ENCODE measurements at places on chromosomes 7 and 10.

DNA sequence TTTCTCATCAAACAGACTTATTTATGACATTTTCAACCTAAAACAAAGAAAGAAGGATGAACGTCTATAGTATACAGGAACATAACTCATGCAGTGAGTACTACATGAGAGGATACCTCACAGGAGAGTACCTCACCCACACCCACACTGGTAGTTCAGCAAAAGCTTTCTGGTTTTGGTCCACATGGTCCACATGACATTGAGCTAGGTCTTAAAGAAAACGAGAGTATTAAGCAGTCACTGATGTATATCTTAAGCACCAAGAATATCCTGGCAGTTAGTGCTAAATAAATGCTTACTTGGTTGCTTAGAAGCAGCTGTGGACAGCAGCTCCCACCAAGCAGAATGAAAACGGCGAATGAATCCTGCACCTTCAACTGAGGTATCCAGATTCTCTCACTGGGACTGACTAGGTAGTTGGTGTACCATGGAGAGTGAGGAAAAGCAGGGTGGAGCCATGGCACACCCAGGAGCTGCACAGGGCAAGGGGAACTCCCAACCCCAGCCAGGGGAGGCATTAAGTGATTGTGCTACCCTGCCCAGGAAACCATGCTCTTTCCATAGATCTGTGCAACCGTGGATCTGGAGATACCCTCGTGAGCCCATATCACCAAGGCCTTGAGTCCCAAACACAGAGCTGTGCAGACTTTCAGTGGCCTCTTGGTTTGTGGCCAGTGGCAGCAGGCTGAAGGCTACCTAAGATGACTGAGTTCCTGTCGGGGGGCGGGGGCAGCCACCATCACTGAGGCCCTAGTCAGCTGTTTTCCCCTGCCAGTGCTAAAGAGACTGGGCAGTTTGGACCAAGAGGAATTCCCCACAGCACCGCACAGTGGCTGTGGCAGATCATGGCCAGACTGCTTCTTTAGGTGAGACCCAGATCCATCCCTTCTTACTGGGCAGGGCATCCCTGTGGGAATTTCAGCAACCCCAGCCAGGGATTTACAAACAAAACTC is 143.4 kb downstream of the SGMS1 start:
- no peak for DNase-seq

GRCh38 chr7:77796109-77796508 is 2.1 kb downstream of the TMEM60 start:
- no peak for DNase-seq

GRCh38 chr10:17022896-17023295 is 106.7 kb downstream of the CUBN start:
- DNase-seq: no peak

DNA sequence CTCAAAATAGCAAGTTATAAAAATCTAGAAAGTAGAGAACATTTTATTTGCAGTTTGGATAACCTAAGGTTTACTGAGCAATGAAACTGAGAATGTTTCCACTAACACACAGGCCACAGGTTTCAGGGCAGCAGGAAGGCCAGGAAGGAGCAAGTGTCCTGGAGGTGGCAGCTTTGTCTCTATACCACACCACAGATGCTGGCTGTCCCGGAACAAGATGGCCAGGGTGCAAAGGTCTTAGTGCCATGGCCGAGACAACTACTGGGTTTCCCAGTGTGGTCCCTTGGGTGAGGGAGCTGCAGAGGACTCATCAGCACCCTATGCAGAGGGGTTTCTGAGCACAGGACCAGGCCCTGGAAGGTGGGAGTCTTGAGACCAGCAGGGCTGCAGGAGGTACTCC is 92.0 kb downstream of the CTBP2 start:
- DNase-seq: no peak

- DNase-seq: no peak
Observed at GRCh38 chr7:159084069-159084801, 60.4 kb downstream of the VIPR2 start.

Measured in astrocyte of the spinal cord (primary cell).